ENCODE measurements at places on chromosomes 1 and 21. TPM values are rescaled to one million over a fixed set of nuclear protein-coding genes. Genes with fewer than 3 reads are reported as not detected.

B4GALT2 gene
- 93.8 TPM for total RNA-seq

NBPF20 gene
- 3.2 TPM for total RNA-seq

C1QTNF12 gene
- 0.76 TPM for total RNA-seq

ZNF695 gene
- total RNA-seq = 2.3 TPM

DEPDC1 gene
- 2.1 TPM for total RNA-seq

NCF2 gene
- total RNA-seq = 7.7 TPM

S100A7A gene
- not detected for total RNA-seq

RBBP4 gene
- 182 TPM for total RNA-seq

IFNGR2 gene
- 91.9 TPM for total RNA-seq

ADORA1 gene
- 8.6 TPM for total RNA-seq

SLAMF9 gene
- not detected for total RNA-seq

PDPN gene
- total RNA-seq = 4.2 TPM

DAB1 gene
- not detected for total RNA-seq

LCE3E gene
- total RNA-seq = not detected

THEMIS2 gene
- total RNA-seq = 20.2 TPM

VWA1 gene
- 34.8 TPM for total RNA-seq

SAMSN1 gene
- total RNA-seq = 0.23 TPM

TMEM52 gene
- 0.18 TPM for total RNA-seq

NKAIN1 gene
- total RNA-seq = not detected

TMEM200B gene
- 0.41 TPM for total RNA-seq

POMGNT1 gene
- 70.4 TPM for total RNA-seq

NR1I3 gene
- total RNA-seq = not detected

CELA3A gene
- not detected for total RNA-seq

PYCR2 gene
- 40.5 TPM for total RNA-seq

KRTAP21-3 gene
- not detected for total RNA-seq

DCST1 gene
- total RNA-seq = not detected

KRTAP21-2 gene
- total RNA-seq = not detected

IFNLR1 gene
- 0.39 TPM for total RNA-seq

LCE1A gene
- not detected for total RNA-seq

SAMD13 gene
- 1.5 TPM for total RNA-seq

RORC gene
- not detected for total RNA-seq

FCER1G gene
- not detected for total RNA-seq
